Occipital lobe (tissue), 3 donors: ENCODE measurements at places on chromosomes 6 and 20. TPM values are rescaled to one million over a fixed set of nuclear protein-coding genes. Genes with fewer than 3 reads are reported as not detected.

GRCh38 chr20:41038149-41038877 is 9.7 kb downstream of the TOP1 start:
- no peak for DNase-seq

DNA sequence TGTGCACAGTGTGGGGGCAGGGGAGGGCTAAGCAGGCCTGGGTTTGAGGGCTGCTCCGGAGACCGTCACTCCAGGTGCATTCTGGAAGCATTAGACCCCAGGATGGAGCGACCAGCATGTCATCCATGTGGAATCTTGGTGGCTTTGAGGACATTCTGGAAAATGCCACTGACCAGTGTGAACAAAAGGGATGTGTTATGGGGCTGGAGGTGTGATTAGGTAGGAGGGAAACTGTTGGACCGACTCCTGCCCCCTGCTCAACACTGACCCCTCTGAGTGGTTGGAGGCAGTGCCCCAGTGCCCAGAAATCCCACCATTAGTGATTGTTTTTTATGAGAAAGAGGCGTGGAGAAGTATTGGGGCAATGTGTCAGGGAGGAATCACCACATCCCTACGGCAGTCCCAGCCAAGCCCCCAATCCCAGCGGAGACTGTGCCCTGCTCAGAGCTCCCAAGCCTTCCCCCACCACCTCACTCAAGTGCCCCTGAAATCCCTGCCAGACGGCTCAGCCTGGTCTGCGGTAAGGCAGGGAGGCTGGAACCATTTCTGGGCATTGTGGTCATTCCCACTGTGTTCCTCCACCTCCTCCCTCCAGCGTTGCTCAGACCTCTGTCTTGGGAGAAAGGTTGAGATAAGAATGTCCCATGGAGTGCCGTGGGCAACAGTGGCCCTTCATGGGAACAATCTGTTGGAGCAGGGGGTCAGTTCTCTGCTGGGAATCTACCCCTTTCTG is 44.0 kb upstream of the TTPAL start:
- DNase-seq: no peak

- no peak for DNase-seq
Measured at GRCh38 chr6:43578748-43579147, 2.8 kb downstream of the POLH start.

DNA sequence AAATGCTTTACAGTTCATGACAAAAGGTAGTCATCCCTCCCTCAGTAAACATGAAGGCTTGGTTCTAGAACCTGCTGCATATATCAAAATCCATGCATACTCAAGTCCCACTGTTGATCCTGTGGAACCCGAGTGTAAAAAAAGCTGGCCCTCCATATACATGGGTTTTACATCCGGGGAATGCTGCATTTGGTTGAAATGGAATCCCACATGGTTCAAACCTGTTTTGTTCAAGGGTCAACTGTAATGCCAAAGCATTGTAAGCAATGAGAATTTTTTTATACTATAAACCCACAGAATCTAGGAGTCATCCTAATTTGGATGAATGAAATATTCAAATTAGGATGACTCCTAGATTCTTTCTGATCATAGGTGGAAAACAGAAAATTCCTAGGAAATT is 5.9 kb upstream of the HDAC2 start:
- DNase-seq: no peak

DNA sequence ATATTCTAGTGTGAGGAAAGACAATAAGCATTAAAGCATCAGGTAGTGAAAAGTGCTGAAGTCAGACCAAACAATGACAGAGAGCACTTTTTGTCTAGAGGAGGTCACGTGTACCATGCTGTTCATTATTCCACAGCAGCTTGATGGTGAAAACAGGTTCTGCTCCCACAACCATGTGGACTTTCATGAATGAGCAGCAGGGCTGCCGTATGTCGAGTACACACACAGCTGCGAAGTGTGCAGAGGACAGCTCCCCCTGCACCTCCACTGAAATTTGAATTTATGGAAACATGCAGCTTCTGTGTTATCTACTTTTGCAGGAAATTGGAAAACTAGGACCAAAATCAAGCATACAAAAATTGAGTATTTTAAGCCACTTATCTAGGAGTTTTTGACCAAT is 85.3 kb downstream of the MAP7 start:
- no peak for DNase-seq

- no peak for DNase-seq
Measured at GRCh38 chr6:131995917-131996316, 44.7 kb upstream of the CCN2 start.

LY6G6D gene
- total RNA-seq: not detected

LAMP5 gene
- 4.8 TPM for total RNA-seq

DNA sequence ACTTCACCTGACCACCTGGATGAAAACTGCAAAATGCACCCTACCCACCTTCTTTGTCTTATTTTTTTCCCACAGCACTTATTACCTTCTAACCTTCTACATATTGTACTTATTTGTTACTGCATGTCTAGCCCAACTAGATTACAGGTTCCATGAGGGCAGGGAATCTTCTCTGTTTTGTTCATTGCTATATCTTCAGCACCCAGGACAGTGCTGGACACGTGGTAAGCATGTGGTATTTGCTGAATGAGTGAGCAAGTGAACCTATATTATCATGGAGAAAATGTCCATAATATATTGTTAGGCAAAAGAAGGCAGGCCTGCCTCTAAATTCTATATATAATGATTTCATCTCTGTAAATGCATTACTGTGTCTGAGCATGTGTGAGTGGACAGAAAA is 107.0 kb downstream of the TRERF1 start:
- no peak for DNase-seq

- DNase-seq: no peak
Measured at GRCh38 chr6:38720295-38720694, 5.2 kb downstream of the DNAH8 start.

ADGRF5 gene
- 8.0 TPM for total RNA-seq

DNA sequence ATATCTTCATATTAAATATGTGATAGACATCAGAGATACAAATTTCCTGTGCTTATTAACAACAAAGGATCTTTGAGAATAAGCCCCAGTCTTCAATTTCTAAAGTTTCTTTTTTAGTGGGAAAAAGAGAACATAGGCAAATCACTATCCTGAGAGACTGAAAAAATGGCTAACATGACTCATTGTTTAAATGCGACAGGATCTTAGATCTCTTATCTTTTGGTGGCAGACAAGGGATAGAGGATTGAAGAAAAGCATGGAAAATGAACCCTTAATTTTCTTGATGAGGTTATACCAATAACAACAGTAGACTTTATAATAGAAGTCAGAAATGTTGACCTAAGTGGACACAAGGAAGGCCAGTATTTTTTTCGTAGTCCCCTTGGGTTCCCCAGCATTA is 178.6 kb upstream of the MAP3K7 start:
- DNase-seq: no peak

MANEA gene
- total RNA-seq: 16.1 TPM

GRCh38 chr6:21327326-21328112 is 266.0 kb upstream of the SOX4 start:
- no peak for DNase-seq

RIN2 gene
- 20.0 TPM for total RNA-seq

- no peak for DNase-seq
Measured at GRCh38 chr6:122872311-122872710, 83.3 kb downstream of the SMPDL3A start.

NKX2-2 gene
- 0.31 TPM for total RNA-seq

DNA sequence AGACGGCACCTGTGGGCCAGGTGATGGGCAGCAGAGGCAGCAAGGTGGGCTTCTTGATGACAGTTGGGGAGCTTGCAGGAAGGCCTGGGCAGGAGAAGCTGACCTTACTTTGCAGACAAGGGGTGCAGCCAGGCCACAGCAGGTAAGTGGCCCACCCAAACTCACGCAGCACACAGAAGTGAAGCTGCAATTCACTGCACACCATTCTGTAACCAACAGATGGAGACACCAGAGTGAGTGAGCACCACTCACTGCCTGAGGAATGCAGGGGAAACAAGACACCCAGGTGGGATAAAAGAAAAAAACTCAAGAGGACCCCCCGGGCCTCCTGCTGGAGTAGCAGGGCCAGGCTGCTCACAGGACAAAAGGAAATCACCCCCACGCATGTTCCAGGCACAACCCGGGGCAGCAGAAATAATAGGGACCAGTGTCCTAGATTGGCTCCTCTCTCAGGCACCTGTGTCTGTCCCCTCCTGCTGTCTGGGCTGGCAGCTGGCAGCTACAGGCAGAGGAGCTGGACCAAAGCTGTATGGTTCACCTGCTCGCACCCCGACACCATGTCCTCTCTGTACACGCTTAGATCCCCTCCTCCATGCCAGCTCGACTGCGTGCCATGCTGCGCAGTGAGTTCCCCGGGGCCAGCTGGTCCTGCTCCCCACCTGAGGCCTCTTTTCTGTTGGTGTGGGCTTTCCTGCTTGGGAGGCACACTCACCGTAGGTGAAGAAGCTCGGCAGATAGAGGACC is 4.9 kb downstream of the MTCH1 start:
- no peak for DNase-seq

- no peak for DNase-seq
Measured at GRCh38 chr6:114376611-114377175, 33.9 kb upstream of the HS3ST5 start.

SPEF1 gene
- total RNA-seq: 0.16 TPM

DNA sequence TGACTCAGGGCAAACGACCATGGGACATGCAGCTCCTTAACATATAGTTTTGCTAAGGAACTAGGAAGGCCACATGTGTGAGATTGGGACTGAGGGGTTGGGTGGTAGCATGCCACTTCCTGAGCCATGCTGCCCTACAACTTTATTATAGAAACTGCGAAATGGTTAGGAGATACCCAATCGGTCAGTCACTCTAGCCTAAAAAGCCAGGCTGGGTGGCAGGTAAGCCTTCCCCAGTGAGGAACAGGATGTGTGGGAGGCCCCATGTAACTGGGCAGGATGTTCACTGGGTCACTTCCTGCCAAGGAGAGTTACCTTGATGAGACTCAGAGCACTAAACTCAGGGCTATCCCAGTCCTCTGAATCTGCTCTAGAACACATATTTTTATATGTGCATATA is 123.5 kb downstream of the MAP3K7 start:
- DNase-seq: no peak

GRCh38 chr20:33301192-33301930 is 18.3 kb downstream of the BPIFB1 start:
- no peak for DNase-seq

PTK6 gene
- total RNA-seq: 0.16 TPM

FANCE gene
- 9.5 TPM for total RNA-seq

DNA sequence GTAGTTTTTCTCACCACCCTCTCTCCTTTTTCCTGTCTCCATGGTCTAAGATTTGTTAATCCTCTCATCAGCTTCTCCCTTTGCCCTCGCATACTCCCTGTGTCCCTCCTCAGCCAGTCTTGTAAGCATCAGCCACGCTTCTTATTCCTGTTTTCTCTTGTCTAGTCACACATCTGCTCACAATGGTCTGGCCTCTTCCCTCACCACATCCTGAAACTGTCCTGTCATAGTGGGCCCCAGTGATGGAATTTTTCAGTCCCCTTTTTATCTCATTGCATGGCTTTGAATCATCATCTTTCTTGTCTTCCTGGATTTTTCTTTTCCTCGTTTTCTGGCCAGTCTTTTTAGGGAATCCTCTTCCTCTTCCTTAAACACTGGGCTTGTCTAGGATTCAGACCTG is 57.2 kb downstream of the GFRA4 start:
- no peak for DNase-seq

- no peak for DNase-seq
Measured at GRCh38 chr6:3337521-3338350, 79.0 kb downstream of the PSMG4 start.

GRCh38 chr6:166473886-166474571 is 91.3 kb upstream of the MPC1 start:
- no peak for DNase-seq

DNA sequence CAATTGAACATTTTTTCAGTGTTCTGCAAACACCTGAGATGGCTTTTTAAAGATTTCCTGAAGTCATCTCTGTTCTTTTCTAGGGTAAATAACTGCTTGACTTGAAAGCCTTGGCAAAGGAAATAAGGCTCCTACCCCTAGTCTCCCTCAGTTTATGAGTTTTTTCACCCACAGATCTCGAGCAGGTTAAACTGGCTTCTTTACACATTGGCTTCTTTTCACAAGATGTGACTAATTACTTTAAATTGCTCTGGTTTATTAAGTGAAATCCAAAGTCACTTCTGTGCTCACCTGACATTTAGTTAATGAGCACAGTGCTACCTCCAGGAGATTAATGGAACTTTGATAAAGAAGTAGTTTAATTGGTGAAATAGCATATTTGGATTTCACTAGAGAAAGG is 33.2 kb downstream of the SOX4 start:
- no peak for DNase-seq

MCHR2 gene
- 4.1 TPM for total RNA-seq

EYA2 gene
- total RNA-seq: 0.94 TPM

- DNase-seq: no peak
Measured at GRCh38 chr6:2110504-2110903, 134.9 kb downstream of the GMDS start.

GRCh38 chr6:25222006-25222678 is 57.0 kb upstream of the CARMIL1 start:
- no peak for DNase-seq

DNA sequence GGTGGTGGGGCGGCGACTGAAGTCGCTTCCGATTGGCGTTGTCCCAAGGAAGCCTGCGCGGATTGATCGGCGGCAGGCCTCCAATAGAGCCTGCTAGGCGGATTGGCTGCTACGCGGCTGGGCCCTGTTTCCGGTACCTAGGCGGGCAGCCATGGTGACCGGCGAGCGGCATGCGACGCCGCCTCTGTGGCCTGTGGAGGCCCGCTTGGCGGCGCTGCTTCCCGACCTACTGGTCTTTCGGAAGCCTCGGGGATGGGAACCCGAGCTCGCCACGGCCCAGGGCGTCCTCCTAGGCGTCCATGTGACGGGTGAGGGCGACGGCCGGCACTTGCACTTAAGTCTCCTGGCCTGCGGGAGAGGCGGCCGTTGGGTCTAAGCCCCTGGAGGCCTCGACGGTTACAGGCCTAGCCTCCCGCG is 28.1 kb downstream of the NFYA start:
- no peak for DNase-seq

CST2 gene
- not detected for total RNA-seq

DNA sequence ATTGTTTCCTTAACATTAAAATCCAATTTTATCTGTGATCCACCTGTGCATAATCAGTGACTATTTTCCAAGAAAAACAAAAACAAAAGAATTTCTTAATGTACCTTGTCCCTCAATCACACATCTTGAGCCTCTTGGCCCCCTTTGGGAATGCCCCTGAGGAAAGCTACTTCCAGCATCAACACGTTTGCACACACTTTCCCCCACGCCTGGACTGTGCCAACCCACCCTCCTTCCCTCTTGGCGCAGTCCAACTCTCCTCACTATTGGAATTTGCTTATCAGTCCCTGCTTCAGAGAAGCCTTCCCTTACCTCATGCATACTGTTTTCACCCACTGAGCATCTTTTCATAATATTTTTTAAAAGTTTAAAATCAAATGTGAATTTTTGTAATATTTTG is 389.4 kb upstream of the NRSN1 start:
- no peak for DNase-seq
